Mucosa of descending colon (tissue), 3 donors: ENCODE measurements at places on chromosomes 1 and 21. TPM values are rescaled to one million over a fixed set of nuclear protein-coding genes. Genes with fewer than 3 reads are reported as not detected.

Gene FAM43B
- total RNA-seq = 0.14 TPM

Gene C1orf105
- not detected for total RNA-seq

Gene SPRTN
- total RNA-seq = 11.5 TPM

Gene PRKAB2
- total RNA-seq = 27.2 TPM

Gene LSS
- total RNA-seq = 84.8 TPM

Gene S100A3
- 2.2 TPM for total RNA-seq

Gene OVAAL
- total RNA-seq = not detected

Gene CDC20
- total RNA-seq = 5.8 TPM

Gene KRTAP21-2
- not detected for total RNA-seq

Gene RNF186
- 41.0 TPM for total RNA-seq

Gene CHI3L1
- 0.58 TPM for total RNA-seq

Gene EPHA2
- total RNA-seq = 36.8 TPM

Gene RGS5
- total RNA-seq = 22.0 TPM

Gene TCP10L
- total RNA-seq = 2.1 TPM

Gene KRTAP10-2
- not detected for total RNA-seq

Gene LCE1D
- total RNA-seq = not detected

Gene NKAIN1
- total RNA-seq = 0.35 TPM

Gene ADORA3
- 8.4 TPM for total RNA-seq

Gene EVI5
- total RNA-seq = 52.4 TPM

Gene PCAT6
- total RNA-seq = 1.0 TPM

Gene CD247
- total RNA-seq = 6.1 TPM

Gene CD48
- 6.1 TPM for total RNA-seq

Gene IRF6
- total RNA-seq = 96.9 TPM

Gene MPC2
- total RNA-seq = 163 TPM

Gene ANKRD65
- 11.3 TPM for total RNA-seq

Gene KCNJ9
- total RNA-seq = not detected

Gene LDLRAD1
- total RNA-seq = not detected

Gene PLD5
- total RNA-seq = 0.54 TPM

Gene AIRE
- 0.16 TPM for total RNA-seq

Gene OR2G6
- not detected for total RNA-seq

Gene GABRD
- not detected for total RNA-seq

Gene DNASE2B
- 0.87 TPM for total RNA-seq

Gene S1PR1
- total RNA-seq = 12.3 TPM

Gene PGBD5
- total RNA-seq = 1.4 TPM

Gene RAB13
- total RNA-seq = 77.5 TPM

Gene FAM163A
- 0.32 TPM for total RNA-seq

Gene GJA8
- total RNA-seq = not detected

Gene MTARC1
- total RNA-seq = 34.7 TPM

Gene RGS1
- 8.9 TPM for total RNA-seq

Gene AADACL3
- not detected for total RNA-seq

Gene SEMA6C
- 9.3 TPM for total RNA-seq

Gene TRPM2
- total RNA-seq = 10.3 TPM

Gene WDR64
- total RNA-seq = 0.25 TPM

Gene TAGLN2
- 296 TPM for total RNA-seq

Gene PLA2G2D
- total RNA-seq = not detected

Gene ST6GALNAC5
- 0.38 TPM for total RNA-seq
